ENCODE measurements at places on chromosomes 12 and 14.
A peak's percentile ranks its signal among the peaks of the same experiment; 100 is the strongest.

DNA sequence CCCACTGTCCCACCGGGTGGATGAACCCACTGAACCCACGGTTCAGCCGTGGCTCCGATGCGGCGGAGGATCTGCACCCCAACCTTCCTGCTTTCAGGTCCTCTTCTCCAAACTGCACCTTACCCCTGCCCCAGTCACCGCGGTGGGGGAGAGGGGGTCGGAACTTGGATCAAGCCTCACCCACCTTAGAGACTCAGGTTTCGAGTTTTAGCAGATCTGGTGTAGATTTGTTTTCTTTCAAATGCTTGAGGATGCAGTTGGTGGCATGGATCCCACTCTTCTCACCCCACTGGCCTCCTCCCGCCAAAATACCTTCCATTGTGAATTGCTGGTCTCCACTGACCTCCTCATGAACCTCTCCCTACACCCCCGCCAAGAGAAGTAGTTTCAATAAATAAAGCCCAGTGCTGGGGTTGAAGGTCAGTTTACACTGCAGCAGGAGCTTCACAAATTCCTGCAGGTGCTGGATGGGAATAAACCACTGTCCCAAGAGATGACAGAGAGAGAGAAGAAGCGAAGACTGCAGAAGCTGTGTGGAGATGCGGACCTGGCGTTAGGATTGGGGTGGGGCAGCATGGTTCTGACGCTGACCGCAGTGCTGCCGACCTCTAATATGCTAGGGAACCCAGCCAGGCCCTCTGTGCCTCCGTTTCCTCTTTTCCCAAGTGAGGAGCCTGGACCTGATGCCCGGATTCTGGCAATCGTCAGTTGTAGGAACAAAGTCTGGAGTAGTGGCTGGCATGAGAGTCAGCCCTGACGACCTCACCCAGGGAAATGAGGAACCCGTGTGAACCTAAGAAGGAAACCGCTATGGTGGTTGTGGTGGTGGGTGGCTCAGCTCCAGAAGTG, 7.4 kb downstream of the TTC6 start:
- no peak for DNase-seq

- DNase-seq, result no peak
Observed at GRCh38 chr14:89315493-89316470, 101.3 kb downstream of the FOXN3 start.

DNA sequence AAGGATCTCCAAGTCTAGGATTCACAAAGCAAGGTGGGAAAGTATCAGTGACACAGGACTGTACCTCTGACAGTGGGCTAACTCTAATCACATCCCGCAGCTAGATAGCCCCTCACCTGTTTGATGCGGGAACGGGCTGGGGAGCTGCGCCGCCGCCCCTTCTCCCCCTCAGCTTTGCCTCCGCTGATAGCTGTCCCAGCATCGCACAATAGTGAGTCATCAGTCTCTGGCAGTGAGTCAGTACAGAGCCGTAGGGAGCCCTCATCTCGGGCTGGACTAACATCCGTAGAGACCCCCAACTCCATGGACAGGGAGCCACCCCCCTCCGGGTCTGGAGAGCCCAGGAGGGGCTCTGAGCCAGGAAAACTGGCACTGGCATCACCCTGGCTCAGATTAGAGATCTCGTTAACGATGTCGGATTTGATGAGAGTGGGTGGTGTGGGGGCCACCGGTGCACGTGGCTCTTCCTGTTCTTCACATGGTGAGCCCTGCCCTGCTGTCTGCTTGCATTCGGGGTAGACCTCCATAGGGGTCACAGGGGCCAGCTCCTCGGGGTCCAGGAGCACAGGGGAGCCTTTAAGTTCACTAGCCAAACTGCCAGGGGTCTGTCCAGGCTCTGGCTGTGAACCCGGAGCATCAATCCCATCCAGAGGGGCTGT, 10.9 kb downstream of the KMT2D start:
- no peak for DNase-seq

DNA sequence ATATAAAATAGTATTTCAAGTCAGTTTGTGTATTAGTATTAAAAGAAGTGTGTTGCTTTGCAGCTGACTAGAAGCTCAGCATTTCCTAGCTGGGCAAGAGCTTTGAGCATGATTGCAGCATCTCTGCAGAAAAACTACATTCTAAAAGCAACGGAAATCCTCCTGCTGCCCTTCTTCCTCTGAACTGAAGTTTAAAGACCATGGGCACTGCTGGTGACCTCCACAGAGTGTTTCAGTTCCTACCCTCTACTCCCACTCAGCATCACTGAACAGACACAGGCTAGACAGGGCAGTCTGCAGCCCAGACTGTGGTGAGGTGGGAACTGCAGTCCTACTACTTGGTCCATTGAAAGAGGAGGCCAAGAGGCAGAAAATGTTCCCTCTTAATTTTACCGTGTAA, 59.0 kb downstream of the FAR2 start:
- DNase-seq, result peak; percentile 41

- no peak for DNase-seq
Observed at GRCh38 chr14:33309106-33309505, 370.4 kb downstream of the NPAS3 start.

- no peak for DNase-seq
Observed at GRCh38 chr14:76695263-76695920, 65.9 kb upstream of the VASH1 start.

DNA sequence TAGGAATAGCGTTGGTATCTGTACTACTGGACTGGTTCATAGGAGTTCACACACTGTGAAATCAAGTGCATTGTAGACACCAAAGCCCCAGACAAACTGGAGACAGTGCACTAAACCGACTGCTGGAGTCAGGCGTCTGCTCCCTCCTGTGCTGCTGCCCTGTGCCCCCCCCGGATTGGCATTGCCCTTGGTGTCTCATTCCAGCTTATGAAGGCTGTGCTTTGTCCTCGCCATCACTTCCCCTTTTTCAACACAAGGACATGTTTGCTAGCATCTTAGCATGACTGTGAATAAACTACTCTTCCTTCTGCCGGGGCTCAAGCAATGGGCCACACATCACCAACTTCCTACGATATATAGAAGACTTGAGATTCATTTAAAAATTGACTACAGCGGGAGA, 84.0 kb downstream of the TMCC3 start:
- DNase-seq, result no peak

DNA sequence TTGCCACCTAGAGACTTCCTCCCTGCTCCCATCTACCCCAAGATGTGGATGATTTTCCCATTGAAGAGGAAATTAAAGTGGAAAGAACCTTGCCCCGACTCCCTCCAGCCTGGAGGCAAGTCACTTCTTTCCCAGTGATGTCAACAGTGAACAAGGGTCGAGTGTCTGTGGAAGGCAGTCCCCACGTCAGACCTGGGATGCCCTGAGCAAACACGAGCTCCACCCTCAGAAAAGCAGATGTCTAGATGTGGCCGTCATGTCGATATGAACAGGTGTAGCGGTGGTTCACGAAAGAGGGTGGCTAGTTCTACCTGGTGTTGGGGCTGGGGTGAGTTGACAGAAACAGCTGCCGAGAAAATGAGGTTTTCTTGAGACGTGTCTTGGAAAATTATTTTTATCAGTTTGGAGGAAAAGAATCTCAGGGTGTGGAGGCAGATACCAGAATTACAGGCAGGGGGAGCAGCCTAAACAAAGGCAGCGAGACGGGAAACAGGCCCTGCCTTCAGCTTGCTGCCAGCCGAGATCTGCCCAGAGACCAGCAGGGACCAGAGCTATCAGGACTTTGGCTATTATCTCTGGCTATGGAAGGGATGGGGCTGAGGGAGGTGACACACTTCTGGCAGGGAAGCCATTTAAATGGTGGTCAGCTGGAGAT, 25.9 kb downstream of the SYNDIG1L start:
- no peak for DNase-seq

- DNase-seq, result no peak
Observed at GRCh38 chr14:99506276-99506675, 25.1 kb downstream of the CCNK start.

DNA sequence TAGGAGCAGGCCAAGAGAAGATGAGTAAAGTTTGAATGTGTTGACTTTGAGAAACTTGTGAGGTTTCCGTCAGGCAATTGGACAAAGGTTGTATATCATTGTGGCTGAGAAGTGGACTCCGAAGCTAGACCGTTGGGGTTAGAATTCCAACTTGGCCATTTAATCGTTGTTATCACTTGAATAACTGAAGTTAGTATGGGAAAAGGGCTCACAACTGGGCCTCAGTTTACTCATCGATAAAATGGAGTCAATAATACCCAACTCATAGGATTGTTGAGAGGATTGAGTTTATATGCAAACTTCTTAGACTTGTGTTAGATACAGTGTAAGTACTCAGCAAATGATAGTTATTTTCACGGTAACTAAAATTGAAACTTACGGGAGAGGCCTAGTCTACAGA, 846 bp downstream of the SLIRP start:
- no peak for DNase-seq

DNA sequence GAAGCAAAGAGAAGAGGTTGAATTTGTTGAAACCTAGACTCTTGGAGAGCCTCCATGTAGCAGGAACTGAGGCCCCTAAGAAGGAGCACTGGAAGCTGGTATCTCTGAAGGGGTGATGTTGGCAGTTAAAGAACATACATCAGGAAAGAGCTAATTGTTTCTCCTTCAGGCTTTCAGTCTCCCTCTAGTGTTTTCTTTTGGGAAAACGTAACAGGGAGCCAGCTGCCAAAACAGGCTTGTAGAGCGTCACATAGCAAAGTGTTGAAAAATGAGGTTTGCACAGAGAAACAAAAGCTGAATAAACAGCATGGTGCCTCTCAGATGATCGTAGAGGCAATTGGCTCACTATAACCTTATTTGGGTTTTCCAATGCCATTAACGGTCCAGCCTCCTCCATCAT, 46.9 kb upstream of the CAND1 start:
- DNase-seq, result peak; percentile 39

DNA sequence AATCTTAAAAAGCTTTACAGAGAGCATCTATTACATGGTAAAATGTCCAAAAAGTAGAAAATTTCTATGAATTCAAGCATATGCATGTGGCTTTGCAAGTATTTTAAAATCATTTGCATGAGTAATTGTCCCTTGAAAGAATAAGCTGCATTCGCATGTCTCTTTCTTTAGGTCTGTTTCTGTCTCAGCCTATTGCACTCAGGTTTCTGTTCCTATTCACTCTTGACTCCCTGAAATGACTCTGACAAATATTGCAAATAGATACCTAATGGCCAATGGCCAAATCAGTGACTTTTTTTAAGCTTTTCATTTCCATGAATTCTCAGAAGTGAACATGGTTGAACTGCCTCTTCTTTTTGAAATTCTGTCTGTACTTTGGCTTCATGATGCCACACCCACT, 6.4 kb upstream of the TTC8 start:
- no peak for DNase-seq

DNA sequence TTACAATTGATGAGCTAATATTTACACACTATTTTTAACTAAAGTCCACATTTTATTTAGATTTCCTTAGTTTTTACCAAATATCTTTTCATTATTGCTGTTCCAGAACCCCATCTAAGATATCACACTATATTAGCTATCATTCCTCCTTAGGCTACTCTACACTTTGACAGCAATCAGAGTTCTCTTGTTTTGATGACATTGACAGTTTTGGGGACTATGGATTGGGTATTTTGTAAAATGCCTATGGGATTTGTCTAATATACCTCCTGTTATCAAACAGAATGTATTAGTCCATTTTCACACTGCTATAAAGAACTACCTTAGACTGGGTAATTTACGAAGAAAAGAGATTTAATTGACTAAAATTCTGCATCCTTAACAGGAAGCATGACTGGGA, 489.1 kb downstream of the FOXG1 start:
- DNase-seq, result no peak

DNA sequence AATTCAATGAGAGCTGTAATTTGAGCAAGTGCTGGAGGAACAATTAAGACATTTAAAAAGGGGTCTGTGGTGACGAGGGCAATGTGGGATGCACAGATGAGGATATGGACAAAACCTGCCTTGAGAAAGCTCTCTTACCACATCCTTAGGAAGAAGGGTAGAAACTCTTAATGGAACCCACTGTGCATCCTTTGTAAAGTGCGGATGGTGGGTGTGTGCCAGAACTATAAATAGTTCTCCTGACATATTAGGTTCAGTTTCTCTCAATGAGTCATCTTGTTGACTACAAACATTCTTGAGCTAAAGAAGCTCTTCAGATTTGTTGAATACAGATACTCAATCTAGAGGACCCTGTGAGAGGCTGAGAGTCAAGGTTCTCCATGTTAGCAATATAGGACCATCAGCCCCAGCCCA, 106.1 kb upstream of the ANO4 start:
- no peak for DNase-seq

DNA sequence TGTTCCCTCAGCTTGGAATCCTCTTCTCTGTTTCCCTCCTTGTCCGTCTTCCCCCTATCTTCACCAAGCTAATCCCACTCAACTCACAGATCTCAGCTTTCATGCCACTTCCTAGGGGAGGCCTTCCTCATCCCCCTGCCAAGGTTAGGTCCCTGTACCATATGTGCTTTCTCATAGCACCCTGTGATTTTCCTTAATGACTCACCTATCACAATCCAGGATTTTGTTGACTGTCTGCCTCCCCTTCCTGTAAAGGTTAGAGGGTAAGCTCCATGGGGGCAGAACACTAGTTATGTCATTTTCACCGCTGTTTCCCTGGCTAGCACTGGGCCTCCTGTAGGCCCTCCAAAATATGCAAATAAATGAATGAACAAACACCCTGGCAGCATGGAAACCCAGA, 57.6 kb downstream of the CRADD start:
- DNase-seq, result no peak

All from NCI-H1105 treated with DMSO at 0.1 percent for 48 hours (cell line).